A549 treated with RU486 at 1 μM for 4 hours (cell line): ENCODE measurements at places on chromosomes 1 and 21. TPM values are rescaled to one million over a fixed set of nuclear protein-coding genes. Genes with fewer than 3 reads are reported as not detected.

The BCL2L15 gene
- 0.36 to 0.94 TPM (median 0.62 TPM) in 5 replicates for total RNA-seq

The FMO1 gene
- total RNA-seq: not detected in 5 replicates

The ANGPTL3 gene
- 0.06 TPM in 1 of 5 replicates, not detected in the others for total RNA-seq

The AMY1C gene
- total RNA-seq: not detected in 5 replicates

The DDX20 gene
- 6.1 to 10.4 TPM (median 8.7 TPM) in 5 replicates for total RNA-seq

The S100A12 gene
- total RNA-seq: not detected in 5 replicates

The KRTAP6-3 gene
- total RNA-seq: not detected in 5 replicates

The KRTAP12-3 gene
- not detected in 5 replicates for total RNA-seq

The S100A7A gene
- not detected in 5 replicates for total RNA-seq

The SLFNL1 gene
- 0.02 TPM in 1 of 5 replicates, not detected in the others for total RNA-seq

The EXO1 gene
- 25.4 to 32.1 TPM (median 26.2 TPM) in 5 replicates for total RNA-seq

The SPRR2E gene
- total RNA-seq: not detected in 5 replicates

The ZBTB8A gene
- total RNA-seq: 2.2 to 4.5 TPM (median 3.5 TPM) in 5 replicates

The FCER1A gene
- not detected in 5 replicates for total RNA-seq

The DCST1 gene
- total RNA-seq: not detected in 5 replicates
